Chondrocyte (in vitro differentiated cells): ENCODE measurements at places on chromosomes 6 and 20. TPM values are rescaled to one million over a fixed set of nuclear protein-coding genes. Genes with fewer than 3 reads are reported as not detected.

Gene FNDC11
- total RNA-seq: 0.25 to 0.38 TPM in 2 of 3 replicates, not detected in the other

Gene TRDN
- not detected in 3 replicates for total RNA-seq

DNA sequence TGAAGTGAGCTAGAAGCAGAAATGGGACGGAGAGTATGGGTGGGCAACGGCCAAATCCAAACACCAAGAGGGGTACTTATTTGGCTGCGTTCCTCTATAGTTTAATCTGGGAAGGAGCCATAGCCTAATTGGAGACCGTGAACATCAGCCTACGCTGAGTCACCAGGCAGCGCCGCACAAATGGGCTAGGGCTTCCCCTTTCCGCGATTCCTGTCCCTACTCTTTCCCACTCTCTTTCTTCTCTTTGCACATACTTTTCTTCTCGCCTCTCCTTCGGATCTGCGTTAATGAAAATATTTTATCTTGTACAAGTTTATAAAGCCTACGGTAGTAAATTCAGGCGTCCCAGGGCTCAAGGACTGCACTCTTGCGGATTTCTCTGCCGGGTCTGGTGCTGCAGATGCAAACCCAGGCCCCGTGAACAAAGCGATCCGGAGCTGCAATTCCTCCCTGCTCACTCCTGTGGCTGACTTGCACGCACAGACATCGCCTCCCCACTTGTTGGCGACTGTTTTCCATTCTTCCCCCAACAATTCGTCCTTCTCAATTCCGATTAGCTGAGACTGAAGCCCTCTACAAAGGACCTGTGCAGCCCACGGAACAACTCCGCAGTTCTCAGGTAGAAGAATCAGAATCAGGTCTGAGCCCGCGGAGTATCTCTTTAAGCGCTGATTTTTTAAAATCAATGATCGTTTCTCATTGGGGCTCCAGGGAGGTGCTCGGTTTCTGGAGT, 4.2 kb upstream of the TBX18 start:
- DNase-seq: no peak

DNA sequence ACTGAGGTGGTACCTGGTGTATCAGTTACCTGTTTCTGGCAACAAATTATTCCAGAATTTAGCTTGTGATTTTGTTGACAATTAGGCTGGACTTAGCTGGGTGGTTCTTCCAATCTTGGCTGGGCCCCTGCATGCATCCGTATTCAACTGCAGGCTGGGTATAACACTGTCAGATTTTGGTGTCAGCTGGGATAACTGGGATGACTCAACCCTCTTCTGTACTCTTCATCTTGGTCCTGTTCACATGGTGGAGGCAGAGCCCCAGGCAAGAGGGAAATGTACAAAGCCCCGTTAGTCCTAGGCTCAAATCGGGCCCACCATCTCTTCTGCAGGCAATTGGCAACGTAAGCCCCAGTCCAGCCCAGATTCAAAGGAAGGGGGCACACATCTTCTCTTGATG, 89.2 kb downstream of the PHACTR3 start:
- DNase-seq: no peak

DNA sequence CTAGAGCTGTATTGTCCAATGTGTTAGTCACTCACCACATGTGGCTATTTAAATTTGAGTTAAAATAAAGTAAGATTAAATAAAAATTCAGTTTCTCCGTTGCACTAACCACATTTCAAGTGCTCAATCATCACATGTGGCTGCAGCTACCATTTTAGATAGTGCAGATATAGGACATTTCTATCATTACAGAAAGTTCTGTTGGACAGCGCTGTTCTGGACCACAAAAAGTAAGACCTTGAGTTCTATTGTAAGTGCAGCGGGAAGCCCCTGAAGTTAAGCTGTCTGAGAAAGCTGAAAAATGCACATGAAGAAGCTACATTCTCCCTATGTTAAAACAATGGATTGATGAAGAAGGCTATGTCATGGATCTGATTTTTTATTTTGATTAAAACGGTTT, 1.1 kb downstream of the ORC3 start:
- no peak for DNase-seq

DNA sequence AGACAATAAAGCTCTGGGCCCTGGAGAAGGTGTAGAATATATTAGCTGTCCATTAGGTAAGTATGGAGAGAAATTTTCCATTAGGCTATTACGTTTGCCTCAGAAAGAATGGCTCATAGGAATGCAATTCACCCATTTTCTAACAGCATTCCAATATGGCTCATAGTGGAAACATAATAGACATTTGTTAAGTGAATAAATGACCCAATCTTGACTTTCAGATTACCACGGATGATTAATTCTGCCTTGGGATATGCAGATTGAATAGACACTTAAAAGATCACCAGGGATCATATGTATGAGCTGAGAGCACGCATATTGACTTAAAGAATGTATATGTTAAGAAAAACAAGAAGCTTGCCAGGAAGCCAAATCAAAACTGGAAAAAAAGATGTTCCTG, 209.1 kb upstream of the CDYL start:
- DNase-seq: no peak

Gene CLPSL1
- not detected in 3 replicates for total RNA-seq
